NCI-H82 (cell line): ENCODE measurements at places on chromosomes 5 and 9.

DNA sequence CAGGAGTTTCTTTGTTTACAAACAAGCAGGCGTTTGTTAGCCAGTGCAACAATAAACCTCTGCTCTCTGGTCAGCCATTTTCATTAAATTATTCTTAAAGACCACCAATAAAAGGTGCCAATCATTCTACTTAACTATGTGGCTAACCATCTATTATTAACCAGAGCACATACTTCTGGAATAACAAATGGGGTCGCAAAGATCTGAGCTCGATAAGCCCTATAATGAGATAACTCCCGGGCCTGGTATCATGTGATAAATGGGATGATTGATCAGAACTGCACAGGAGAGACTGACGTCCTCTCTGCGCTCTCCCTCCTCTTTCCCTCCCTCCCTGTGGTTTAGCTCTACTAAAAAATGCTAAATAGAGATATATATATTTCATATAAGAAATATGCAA lies 488.2 kb downstream of the NTRK2 start:
- peak; percentile 93 for DNase-seq

DNA sequence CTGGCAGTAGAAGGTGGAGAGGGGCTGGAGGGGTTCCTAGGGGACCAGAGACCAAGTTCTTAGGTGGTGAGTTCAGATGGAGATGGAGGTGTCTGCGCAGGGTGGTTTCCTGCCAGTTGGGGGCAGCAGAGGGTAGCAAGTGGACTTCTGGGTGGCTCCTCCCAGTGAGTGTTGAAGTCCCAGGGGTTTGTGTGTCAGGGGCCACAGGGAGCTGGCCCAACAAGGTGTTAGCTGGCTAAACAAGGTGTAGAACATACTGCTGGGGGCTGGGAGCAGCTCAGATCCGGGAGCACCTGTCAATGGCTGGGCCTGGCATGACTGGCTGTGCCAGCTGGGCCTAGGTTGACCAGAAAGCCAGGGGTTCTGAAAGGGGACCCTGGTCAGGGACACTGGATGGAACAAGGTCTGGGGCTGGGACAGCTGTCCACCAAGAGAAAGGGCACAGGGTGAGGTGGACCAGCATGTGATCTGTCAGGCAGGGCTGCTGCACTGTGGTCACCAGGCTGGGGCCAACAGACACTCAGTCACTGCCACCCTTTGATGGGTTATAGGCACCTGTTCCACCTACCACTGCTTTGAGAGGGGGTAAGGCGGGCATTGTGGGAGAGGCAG lies 35.6 kb downstream of the DAB2IP start:
- DNase-seq, result peak; percentile 74

GRCh38 chr9:92522983-92523970 lies 12.5 kb downstream of the ECM2 start:
- DNase-seq, result no peak

DNA sequence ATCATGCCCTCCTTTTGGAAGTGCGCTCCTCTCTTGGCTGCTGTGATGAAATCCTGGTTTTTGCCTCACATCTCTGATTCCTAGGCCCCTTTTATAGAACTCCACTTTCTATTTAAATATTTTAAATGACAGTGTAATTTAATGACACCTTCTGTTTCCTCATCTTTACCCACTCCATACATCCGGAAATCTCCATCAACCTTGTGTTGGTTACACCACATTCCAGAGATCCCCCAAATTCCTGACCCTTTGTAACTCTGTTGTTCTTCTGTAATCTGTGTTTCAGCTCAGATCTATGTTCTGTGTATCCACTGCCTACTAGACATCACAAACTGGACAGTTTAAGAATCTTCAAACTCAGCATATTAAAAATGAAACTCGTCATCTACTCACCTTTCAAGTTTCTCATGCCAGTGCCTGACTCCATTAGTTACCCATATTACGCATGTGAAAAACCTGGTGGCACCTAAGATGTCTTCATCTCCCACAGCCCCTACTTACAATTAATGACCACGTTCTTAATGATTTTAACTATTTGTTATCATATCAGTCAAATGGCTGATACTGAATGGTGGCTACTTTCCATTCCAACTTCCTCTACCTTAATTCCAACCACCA lies 25.1 kb downstream of the PARP8 start:
- no peak for DNase-seq

- no peak for DNase-seq
Observed at GRCh38 chr9:13580131-13580530, 300.6 kb upstream of the MPDZ start.

DNA sequence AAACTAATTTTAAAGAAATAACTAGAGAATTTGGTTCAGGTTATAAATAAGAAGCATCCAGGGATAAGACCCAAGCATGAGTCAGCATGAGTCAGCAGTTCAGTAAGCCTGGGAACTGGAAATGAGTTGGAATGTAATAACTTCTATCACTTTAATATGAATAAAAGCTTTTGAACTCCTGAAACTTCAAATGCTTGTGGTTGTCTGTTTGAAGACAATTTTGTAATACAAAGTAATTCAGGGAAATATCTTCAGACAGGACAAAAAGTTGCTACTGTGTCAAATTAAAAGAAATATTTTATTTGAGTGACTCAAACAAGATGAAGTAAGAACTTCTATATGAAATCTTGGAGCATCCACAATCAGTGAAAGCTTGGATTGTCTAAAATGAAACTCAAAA lies 331.2 kb upstream of the DAB2 start:
- no peak for DNase-seq

- DNase-seq, result peak; percentile 19
Observed at GRCh38 chr5:173245319-173246134, 10.5 kb upstream of the NKX2-5 start.

- peak; percentile 55 for DNase-seq
Observed at GRCh38 chr9:98018347-98018746, 35.2 kb downstream of the ANP32B start.

DNA sequence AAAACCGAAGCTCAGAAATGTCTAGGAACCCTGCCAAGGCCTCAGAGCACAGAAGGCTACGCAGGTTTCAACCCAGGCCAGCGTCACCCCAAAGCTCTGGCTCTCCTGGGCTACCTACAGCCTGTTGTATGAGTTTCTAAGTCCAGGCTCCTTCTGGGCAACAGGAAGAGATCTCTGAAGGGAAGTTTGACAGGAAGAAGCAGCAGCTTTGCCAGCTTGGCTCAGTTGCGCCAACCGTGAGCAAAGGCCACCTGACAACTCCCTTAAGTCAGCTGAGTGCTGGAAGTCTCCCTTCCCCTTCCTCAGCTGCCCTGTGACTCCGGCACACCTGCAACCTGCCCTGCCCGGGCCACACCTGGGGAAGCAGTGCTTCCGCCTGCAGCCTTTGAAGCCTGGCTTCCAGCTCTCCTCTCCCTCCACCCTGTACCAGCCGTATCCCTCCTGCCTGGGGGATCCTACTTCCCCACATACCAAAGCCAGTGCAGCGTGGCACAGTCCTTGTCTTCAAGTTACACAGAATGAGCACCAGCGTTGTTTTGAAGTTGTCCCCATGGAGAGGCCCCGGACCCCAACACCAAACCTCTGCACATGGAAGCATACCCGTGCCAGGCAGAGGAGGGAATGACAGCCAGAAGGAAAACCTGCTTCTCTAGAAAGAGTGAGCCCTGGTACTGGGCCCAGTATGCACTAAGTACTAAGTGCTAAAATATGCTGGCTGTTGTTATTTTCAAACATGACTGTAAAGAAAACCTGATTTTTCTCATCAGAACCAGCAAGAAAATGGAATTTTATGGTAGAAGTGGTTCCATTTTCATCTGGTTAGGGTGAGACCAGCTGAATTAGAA lies 36.5 kb downstream of the SHB start:
- DNase-seq, result no peak

DNA sequence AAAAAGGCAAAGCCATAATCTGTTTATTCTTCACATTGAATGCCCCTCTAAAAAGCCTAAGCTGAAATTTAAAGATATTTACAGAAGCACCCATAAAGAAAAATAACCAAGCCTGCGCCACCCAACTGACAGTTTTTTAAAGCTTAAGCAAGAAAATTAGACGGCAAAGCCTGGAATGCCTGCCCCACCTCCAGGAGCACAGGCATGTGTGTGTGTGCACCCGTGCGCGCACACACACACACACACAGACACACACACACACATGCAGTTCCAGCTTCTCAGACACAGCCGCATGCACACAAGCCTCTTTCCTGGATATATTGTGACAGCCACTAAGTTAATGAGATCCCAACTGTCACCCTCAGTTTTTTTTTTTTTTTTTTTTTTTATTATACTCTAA lies 88.2 kb downstream of the FRMD3 start:
- DNase-seq, result peak; percentile 16

- peak; percentile 42 for DNase-seq
Observed at GRCh38 chr9:129177443-129177790, 644 bp downstream of the IER5L start.

- DNase-seq, result peak; percentile 51
Observed at GRCh38 chr5:129541648-129542251, 81.7 kb downstream of the ADAMTS19 start.

GRCh38 chr5:555058-555623 lies 30.9 kb upstream of the SLC9A3 start:
- no peak for DNase-seq

GRCh38 chr9:36470643-36471290 lies 70.7 kb upstream of the RNF38 start:
- DNase-seq, result no peak

DNA sequence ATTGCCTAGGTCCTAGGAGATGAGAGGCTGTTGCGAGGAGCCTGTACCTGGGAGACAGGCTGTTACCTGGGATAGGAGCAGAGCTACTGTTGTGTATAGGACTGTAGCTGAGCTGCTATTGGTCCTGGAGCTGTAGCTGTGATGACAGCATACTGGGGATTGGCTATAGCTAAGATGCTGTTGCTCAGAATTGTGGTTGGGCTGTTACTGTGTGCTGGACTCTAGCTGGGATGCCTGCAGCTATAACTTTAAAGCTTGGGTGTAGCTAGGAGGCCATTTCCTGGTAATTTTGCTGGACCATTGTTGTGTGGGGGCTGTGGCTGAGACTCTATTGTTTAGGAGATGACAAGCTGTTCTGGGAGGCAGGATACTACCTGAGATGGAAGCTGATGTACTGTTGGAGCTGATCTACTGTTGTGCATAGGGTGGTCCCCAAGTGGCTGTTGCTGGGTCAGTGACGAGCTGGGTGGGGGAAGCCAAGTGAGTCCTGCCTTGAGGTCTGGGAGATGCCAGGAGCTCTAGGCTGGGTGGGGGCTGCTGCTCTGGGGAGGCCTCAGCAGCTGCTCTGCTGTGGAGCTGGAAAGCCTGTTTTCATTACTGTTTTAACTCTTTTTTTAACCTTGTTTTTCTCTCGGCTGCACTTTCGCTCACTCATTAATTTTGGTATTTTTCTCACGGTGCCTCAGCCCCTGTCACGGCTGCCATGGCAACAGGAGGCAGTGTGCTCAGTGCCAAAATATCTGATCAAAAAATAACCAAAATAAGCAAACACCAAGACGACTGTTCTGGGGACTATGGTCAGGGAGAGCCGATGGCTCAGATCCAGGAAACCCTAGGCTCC lies 3.0 kb upstream of the PCDH1 start:
- no peak for DNase-seq

DNA sequence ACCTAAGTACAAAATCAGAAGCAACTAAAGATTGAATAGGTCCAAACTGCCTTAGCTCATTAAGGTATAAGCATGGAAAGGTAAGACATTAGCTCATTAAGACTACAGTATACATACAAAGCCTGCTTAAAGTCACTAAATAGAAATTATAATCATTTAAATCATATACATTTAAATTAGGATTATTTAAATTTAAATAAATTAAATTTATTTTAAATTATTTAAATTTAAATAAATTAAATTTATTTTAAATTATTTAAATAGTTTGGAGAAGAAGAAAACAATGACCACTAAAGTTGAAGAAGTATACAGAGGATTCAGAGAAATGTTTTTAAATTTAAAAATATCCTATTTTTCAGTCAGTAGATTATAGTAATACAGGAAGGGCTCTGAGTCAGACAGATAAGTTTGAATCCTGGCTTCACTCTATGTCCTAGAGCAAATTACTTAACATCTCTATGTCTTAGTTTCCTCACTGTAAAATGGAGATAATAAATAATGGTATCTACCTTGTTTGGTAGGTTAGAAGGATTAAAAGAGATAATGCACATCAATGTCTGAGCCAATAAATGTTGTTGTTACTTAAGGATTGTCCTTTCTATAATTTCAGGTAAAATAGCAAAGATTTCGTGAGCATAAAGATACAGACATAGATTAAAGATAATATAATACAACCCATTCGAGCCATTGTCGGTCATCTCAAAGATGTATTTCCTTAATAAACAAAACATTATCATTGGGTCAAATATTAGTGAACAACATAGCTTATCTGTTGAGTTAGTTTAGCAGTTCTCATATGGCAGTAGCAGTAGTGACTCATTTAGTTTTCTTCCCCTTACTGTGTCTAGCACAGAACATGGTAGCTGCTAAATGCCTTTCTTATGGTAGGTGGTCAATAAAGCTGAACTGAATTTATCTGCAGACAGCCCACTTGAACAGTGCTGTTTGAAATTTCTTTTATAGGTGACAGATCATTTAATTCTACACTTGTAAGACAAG lies 100.6 kb downstream of the KIAA0825 start:
- DNase-seq, result no peak

DNA sequence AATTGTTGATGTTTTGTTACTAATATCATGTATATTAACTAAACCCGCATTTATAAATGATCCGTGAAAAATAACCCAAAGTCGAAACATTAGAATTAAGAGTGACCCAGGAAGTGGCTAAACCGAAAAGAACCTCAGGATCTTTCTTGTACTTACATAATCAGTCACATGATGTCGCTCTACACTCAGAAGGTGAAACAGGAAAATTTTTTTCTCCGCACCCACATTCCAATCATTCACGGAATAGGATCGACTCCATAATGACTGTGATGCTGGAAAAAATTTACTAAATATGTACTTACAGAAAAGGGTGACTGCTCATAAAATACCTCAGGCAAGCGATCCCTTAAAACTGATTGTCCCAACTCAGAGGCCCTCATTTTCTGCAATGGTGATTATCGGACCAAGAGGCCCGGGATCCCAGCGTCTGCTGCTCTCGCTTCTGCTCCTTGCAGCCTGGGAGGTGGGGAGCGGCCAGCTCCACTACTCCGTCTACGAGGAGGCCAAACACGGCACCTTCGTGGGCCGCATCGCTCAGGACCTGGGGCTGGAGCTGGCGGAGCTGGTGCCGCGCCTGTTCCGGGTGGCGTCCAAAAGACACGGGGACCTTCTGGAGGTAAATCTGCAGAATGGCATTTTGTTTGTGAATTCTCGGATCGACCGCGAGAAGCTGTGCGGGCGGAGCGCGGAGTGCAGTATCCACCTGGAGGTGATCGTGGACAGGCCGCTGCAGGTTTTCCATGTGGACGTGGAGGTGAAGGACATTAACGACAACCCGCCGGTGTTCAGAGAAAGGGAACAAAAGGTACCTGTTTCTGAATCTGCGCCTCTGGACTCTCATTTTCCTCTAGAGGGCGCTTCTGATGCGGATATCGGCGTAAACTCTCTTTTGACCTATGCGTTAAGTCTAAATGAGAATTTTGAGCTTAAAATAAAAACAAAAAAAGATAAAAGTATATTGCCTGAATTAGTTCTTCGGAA lies at the start of gene PCDHA12:
PCDHA12 (plus strand) TSS at position 224 of the 981 bp plus-strand sequence; CDS start at position 389, 165 bp downstream.
- DNase-seq, result peak; percentile 0

GRCh38 chr9:131596430-131596743 lies 51.1 kb downstream of the PRRT1B start:
- no peak for DNase-seq

- DNase-seq, result no peak
Observed at GRCh38 chr5:140801494-140801841, 611 bp downstream of the PCDHA3 start.

- DNase-seq, result no peak
Observed at GRCh38 chr5:37831821-37832534, 7.9 kb downstream of the GDNF start.
